Activated T-helper 9 cell treated with anti-CD3 and anti-CD28 coated beads, Interleukin-2, amount 50 U/mL, for 16 hours (primary cell): ENCODE measurements at places on chromosomes 12 and 14.

- DNase-seq = no peak
These were observed 61.0 kb downstream of the CPM start for GRCh38 chr12:68871921-68872320.

DNA sequence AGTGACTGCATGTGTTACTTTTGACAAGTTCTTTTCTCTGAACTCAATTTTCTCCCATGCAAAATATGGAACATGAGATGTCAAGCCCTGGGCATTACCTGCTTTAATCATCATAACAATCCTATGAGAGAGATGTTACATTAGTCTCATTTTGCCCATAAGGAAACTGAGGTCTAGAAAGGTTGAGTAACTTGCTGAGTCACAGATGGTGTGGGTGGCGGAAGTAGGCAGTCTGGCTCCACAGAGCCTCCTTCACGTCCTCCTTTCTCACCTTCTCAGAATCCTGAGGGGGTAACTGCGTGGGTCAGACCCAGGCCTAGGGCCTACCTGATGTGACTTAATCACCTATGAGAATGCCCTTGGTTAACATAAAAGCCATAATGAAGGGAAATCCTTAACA is 50.7 kb downstream of the TMTC1 start:
- DNase-seq = no peak

DNA sequence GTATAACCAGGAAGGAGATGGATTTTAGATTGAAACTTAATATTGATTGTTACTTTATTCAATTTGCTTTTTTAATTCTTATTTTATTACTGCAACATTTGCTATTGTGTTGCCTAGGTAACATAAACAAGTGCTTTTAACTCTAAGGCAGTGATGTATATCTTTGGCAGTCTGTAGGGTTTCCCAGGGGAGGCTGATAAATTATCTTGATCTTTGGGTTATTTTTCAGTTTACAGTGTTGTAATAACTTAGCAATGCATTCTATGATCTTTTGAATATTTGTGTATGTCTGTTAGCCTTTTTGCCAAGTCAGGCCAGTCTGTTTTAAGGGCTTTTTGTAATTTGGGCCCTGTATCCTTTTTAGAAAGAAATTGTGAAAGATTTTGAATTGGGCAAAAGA is 7.8 kb upstream of the DTD2 start:
- no peak for DNase-seq

- no peak for DNase-seq
These were observed 80.4 kb downstream of the EEA1 start for GRCh38 chr12:92848740-92849139.

- DNase-seq = no peak
These were observed 31.5 kb downstream of the SLC6A12 start for GRCh38 chr12:182381-182892.

DNA sequence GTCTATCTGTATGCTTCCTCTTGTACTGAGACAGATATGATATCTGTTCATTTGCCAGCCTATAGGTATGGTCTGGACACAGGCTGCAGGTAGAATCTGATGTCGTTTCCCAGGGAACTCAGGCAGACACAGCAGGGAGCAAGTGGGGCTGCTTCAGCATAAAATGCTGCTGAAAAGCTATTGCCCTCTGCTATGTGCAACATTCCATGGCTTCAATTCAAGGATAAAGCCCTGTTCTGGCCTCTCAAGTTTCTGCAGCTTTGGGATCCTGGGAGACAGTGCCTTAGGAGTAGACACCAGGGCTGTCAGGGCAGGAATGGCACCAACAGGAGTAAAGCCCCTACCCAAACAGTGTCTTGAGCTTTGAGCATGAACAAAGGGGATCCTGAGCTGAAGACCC is 173.5 kb downstream of the SLC41A2 start:
- no peak for DNase-seq

- DNase-seq = no peak
These were observed 1.5 kb downstream of the UBE2N start for GRCh38 chr12:93440043-93440835.

DNA sequence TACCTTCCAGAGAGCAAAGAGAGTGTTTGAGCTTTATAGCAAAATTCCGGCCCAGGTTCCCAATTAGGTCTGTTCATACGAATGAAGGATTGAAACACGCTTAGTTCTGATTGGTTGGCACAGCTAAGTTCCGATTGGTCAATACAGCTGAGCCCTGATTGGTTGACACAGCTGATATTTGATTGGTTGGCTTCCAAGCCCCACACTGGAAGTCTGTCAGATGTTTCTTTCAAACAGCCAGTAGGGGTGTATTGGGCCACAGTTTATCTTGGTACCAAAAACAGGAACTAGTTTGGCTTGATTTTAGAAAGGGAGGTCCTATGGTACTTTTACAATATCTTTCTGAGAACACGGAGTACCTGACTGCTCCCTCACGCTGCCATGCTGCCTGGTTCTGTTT is 93.4 kb downstream of the CAND1 start:
- no peak for DNase-seq

GRCh38 chr14:85313560-85314207 is 216.3 kb upstream of the FLRT2 start:
- no peak for DNase-seq

- no peak for DNase-seq
These were observed 1.5 kb downstream of the RAB21 start for GRCh38 chr12:71756054-71756690.

GRCh38 chr14:58826845-58827686 is 189.3 kb downstream of the DACT1 start:
- DNase-seq = no peak

- DNase-seq = no peak
These were observed 13.5 kb upstream of the FLRT2 start for GRCh38 chr14:85516239-85517113.

GRCh38 chr12:63802012-63802608 is 22.4 kb downstream of the RXYLT1 start:
- no peak for DNase-seq

- DNase-seq = no peak
These were observed 221.5 kb upstream of the HMGA2 start for GRCh38 chr12:65602610-65603295.

GRCh38 chr12:43325786-43326185 is 226.2 kb downstream of the ADAMTS20 start:
- DNase-seq = no peak

DNA sequence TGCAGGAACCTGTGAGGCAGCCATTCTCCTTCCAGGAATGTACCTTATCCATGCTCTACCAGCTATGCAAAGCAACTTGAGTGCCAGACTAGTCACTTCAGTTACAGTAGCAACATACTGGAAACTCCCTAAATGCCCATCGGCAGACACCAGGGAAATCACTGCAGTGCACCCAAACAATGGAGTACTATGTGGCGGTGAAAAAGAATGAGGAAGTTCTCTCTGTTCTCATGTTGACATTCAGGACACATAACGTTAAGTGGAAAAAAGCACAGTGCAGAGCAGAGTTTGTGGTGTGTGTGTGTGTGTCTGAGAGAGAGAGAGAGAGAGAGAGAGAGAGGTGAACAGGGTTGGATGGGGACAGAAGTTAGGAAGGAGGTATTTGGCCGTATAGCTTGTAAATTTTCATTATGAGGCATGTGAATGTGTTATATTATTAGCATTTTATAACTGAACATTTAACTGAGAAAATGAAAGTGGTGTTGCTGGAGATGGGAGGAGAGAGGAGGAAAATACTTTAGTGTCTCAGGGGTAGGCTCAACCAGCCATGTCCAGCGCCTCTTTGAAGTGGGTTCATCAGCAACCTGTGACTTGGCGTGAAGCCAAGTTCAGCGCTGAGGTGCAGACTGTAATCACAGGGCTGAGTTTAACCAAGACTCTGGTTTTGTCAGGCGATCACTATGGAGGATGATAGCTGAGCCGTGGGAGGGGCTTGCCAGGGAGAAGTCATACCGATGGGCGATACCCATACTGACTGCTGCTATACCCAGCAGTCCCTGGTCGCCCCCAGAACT is 17.3 kb downstream of the TNFAIP2 start:
- no peak for DNase-seq

DNA sequence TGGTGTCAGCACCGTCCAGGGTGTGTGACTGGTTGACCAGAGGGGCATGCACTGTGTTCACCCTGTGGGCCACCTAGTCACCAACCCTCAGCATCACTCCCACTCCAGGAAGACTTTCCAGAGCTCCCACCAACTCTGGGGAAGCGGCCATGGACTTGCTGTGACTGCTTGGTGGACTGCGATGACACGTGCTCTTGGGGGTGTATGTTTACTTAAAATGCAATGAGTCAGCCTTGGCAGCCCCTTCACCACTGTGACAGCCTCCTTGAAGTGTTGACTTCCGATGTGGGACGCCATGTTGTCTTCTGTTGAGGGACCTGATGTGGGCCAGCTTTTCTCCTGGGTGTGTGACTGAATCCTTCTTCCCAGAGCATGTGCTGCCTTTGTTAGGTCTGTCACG is 151.1 kb upstream of the RTL1 start:
- DNase-seq = no peak

- no peak for DNase-seq
These were observed 67.8 kb downstream of the CHGA start for GRCh38 chr14:92990456-92991430.

DNA sequence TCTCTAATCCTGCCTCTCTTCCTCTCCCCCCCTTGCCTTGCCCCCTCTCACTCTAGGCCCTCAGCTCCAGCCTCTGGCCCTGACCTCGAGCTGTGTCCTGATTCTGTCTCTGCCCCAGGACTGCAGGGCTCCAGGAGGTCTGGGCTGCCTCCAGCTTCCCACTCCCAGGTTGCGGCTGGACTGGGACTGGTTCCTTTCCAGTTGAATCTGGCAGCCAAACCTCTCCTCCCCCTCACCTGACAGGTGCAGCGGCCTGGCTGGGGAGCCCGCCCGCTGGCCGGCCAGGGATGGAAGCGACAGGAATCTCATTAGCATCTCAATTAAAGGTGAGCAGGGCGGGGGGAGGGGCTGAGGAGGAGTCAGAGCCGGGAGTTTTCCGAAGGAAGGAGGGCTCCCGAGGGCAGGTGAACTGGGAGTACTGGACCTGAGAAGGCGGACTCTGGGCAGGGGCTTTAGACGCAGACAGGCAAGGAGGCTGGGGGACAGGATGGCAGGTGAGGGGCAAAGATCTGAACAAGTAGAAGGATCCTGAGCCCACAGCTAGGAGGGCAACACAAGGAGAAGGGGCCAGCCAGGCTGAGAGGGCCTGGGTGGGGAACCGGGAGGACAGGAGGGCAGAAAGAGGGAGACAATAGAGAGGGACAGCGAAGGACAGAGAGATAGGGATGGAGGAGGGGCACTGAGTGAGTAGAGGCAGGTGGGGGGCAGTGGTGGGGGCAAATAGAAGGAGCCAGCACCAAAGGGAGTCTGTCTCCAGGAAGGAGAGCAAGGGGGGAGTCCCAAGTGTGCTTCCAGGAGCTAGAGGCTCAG is at the start of gene SCNN1A:
Gene SCNN1A, minus strand, starts transcription at position 295 of the 810 bp plus-strand sequence. CDS start 780 bp downstream, outside the sequence.
- DNase-seq = no peak

DNA sequence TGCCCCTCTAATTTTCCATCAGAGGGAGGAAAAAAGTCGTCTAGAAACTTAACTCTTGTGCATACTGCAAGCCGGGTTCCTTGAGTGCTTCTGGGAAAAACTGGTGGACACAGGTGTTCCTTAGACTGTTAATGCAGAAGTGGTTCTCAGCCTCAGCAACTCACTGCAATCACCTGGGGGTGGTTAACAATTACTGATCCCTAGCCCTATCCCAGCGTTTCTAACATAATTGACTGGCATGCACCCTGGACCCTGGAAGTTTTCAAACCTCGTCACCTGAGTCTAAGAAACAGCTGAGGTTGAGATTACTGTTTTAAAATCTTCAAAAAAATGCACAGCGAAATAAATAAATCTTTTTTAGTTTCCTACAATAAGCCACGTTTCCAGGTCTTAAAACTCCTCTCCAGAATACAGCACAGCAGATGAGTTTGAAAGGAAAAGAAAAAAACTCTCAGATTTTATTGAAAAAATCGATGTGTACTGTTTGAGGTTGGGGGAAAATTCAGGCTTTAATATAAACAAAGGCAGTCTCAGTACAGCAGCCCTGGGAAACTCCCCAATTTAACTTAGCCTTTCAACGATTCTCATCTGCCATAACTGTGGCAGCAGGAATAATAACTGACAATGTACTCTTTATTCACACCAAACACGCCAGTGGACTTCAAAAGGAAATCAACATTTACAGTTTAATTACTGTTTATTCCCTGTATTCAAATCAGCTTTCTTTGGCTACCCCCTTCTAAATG is 45.4 kb downstream of the PHLDA1 start:
- no peak for DNase-seq
